A549 treated with GW870086 at 1 μM for 4 hours (cell line): ENCODE measurements at places on chromosomes 12 and 14. TPM values are rescaled to one million over a fixed set of nuclear protein-coding genes. Genes with fewer than 3 reads are reported as not detected.

The SERPINA5 gene
- 0.14 to 0.29 TPM (median 0.17 TPM) in 4 of 5 replicates, not detected in the other for total RNA-seq

The AQP2 gene
- not detected in 5 replicates for total RNA-seq

The B4GALNT1 gene
- total RNA-seq, result 34.5 to 48.1 TPM (median 42.6 TPM) in 5 replicates

The TSHR gene
- not detected in 5 replicates for total RNA-seq

The KRT78 gene
- total RNA-seq, result 0.06 to 0.25 TPM in 2 of 5 replicates, not detected in the others

The TSPAN9 gene
- 49.2 to 69.9 TPM (median 61.4 TPM) in 5 replicates for total RNA-seq

The AGAP2 gene
- total RNA-seq, result 0.03 to 0.16 TPM (median 0.14 TPM) in 4 of 5 replicates, not detected in the other

The DPPA3 gene
- total RNA-seq, result not detected in 5 replicates

The C3AR1 gene
- not detected in 5 replicates for total RNA-seq

The PRR4 gene
- 0.51 to 4.2 TPM (median 2.0 TPM) in 5 replicates for total RNA-seq

The LRFN5 gene
- not detected in 5 replicates for total RNA-seq

The PIK3C2G gene
- total RNA-seq, result not detected in 5 replicates

The SMCO3 gene
- 0.06 TPM in 1 of 5 replicates, not detected in the others for total RNA-seq

The CALM1 gene
- total RNA-seq, result 301 to 367 TPM (median 341 TPM) in 5 replicates

The NFE2 gene
- total RNA-seq, result 0.10 TPM in 1 of 5 replicates, not detected in the others

The RSRC2 gene
- total RNA-seq, result 43.4 to 61.1 TPM (median 55.3 TPM) in 5 replicates

The PRPF40B gene
- total RNA-seq, result 5.2 to 7.9 TPM (median 6.3 TPM) in 5 replicates

The CD4 gene
- not detected in 5 replicates for total RNA-seq

The ITGB7 gene
- 0.29 to 0.63 TPM (median 0.42 TPM) in 5 replicates for total RNA-seq

The TMEM117 gene
- 1.1 to 2.6 TPM (median 1.9 TPM) in 5 replicates for total RNA-seq

The DLGAP5 gene
- 24.6 to 38.0 TPM (median 31.4 TPM) in 5 replicates for total RNA-seq

The FOXN3 gene
- total RNA-seq, result 3.5 to 6.2 TPM (median 5.1 TPM) in 5 replicates

The DDN gene
- 0.48 to 0.78 TPM (median 0.74 TPM) in 5 replicates for total RNA-seq

The HNRNPC gene
- 791 to 1,079 TPM (median 796 TPM) in 5 replicates for total RNA-seq

The MUCL1 gene
- total RNA-seq, result not detected in 5 replicates

The CCDC177 gene
- total RNA-seq, result 0.02 to 0.07 TPM (median 0.06 TPM) in 3 of 5 replicates, not detected in the others

The OTX2 gene
- not detected in 5 replicates for total RNA-seq

The RNF212B gene
- total RNA-seq, result not detected in 5 replicates

The KLC1 gene
- total RNA-seq, result 92.5 to 107 TPM (median 106 TPM) in 5 replicates

The KRT75 gene
- 0.08 to 0.26 TPM (median 0.10 TPM) in 5 replicates for total RNA-seq

The PXMP2 gene
- 21.1 to 33.0 TPM (median 30.6 TPM) in 5 replicates for total RNA-seq

The GYS2 gene
- not detected in 5 replicates for total RNA-seq

The BICDL1 gene
- 2.5 to 4.7 TPM (median 4.4 TPM) in 5 replicates for total RNA-seq

The SMCO2 gene
- 0.12 TPM in 1 of 5 replicates, not detected in the others for total RNA-seq

The NCAPD2 gene
- 49.8 to 66.2 TPM (median 58.4 TPM) in 5 replicates for total RNA-seq

The IL31 gene
- total RNA-seq, result not detected in 5 replicates

The FOXM1 gene
- 81.4 to 98.0 TPM (median 90.6 TPM) in 5 replicates for total RNA-seq

The KRT85 gene
- not detected in 5 replicates for total RNA-seq

The KRT6B gene
- total RNA-seq, result 0.06 to 0.09 TPM in 2 of 5 replicates, not detected in the others

The ERBB3 gene
- total RNA-seq, result 0.95 to 3.0 TPM (median 1.4 TPM) in 5 replicates

The GALNT6 gene
- total RNA-seq, result 2.8 to 3.7 TPM (median 3.4 TPM) in 5 replicates

The MYF6 gene
- total RNA-seq, result not detected in 5 replicates

The FICD gene
- 2.8 to 3.4 TPM (median 3.1 TPM) in 5 replicates for total RNA-seq

The MSRB3 gene
- total RNA-seq, result 20.5 to 25.4 TPM (median 21.0 TPM) in 5 replicates

The SYT1 gene
- 3.7 to 6.4 TPM (median 5.6 TPM) in 5 replicates for total RNA-seq

The ENTPD5 gene
- total RNA-seq, result 4.7 to 7.0 TPM (median 6.3 TPM) in 5 replicates

The MYBPC1 gene
- total RNA-seq, result not detected in 5 replicates

The GSG1 gene
- total RNA-seq, result 0.33 to 0.90 TPM (median 0.54 TPM) in 5 replicates

The PLEKHG7 gene
- 0.07 TPM in 1 of 5 replicates, not detected in the others for total RNA-seq

The ADSS1 gene
- 6.4 to 7.9 TPM (median 7.3 TPM) in 5 replicates for total RNA-seq

The NELL2 gene
- total RNA-seq, result 0.06 to 0.21 TPM (median 0.08 TPM) in 3 of 5 replicates, not detected in the others

The LRRK2 gene
- total RNA-seq, result 1.5 to 2.0 TPM (median 1.8 TPM) in 5 replicates
